Right renal pelvis (tissue), 4 donors: ENCODE measurements at places on chromosomes 7 and 10.

DNA sequence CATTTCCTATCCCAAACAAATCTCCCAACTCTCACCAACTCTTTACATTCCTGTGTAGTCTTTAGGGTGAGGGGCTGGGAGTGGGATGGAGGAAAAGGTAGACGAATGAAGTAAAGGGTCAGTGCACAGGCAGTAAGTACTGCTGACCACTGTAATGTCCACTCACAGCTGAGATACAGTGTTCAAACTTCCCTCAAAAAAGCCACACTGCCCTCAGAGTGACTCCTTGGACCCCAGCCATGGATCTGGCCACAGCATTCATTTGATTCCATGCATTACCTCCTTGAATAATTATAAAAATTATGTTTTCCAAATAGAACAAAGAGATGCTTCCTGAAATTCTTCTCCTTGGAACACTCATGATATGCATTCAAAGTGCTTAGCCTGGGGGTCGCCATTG, 19.8 kb upstream of the HIPK2 start:
- no peak for DNase-seq

GRCh38 chr10:58976254-58976653, 200.2 kb upstream of the PHYHIPL start:
- no peak for DNase-seq

DNA sequence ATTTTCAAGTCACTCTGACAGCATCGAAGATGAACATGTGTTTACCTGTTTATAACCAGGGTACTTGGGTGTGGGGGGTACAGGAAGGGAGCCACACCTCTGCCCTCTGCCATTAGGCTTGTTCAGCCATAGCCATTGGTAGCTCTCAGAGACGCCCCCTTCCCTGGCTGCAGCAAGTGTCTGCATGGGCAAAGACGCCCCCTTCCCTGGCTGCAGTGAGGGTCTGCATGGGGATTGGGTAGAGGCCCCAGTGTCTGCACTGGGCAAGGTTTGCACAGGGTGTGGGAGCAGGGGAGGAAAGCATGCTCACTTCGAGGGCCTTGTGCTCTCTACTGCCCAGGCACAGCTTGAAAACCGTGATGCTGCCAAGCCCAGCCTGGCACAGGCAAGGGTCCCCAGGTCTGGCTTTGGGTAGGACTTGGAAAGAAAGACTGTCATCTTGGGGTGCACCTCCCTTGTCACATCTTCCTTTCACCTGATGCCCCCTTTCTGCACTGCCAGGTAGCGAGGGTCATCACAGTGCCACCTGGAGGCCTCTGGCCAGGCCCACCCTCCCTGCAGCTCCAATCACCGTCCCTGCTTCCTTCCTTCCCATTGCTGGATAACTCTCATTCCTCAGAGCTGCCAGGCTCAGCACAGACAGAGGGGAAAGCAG, 3.7 kb downstream of the TMEM225B start:
- DNase-seq = no peak

- peak; percentile 30 for DNase-seq
Observed at GRCh38 chr7:111517549-111517951, 44.7 kb downstream of the IMMP2L start.

DNA sequence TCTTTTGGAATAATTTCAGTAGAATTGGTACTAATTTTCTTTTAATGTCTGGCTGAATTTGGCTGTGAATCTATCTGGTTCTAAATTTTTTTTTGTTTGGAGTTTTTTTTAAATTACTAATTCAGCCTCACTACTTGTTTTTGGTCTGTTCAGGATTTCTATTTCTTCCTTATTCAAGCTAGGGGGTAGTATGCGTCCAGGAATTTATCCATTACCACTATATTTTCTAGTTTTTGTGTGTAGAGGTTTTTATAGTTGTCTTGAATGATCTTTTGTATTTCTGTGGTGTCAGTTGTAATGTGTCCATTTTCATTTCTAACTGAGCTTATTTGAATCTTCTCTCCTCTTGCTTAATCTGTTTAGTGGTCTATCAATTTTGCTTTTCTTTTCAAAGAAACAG, 48.9 kb upstream of the ICA1 start:
- no peak for DNase-seq

DNA sequence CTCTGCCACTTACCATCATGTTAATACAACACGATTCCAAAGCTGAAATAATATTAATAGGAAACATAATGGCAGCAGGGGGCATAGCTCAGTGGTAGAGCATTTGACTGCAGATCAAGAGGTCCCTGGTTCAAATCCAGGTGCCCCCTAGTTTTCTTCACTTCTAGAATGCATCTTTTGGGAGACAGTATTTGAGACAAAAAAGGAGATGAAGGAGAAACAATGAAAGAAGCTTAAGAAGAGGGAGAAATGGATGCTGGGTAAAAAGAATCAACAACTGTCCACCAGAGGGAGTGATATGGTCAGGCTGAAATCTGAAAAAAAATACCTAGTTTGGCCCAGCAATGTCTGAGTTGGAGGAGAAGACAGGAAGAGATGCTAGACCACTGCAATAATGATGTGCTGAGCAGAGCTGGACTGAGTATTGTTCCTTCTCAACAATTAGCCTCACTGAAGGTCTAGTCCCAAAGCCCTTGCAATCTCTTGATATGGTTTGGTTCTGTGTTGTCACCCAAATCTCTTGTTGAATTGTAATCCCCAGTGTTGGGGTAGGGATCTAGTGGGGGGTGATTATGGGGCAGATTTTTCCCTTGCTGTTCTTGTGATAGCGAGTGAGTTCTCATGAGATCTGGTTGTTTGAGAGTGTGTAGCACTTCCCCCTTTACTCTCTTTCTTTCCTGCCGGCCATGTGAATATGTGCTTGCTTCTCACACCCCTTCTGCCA, 48.3 kb downstream of the ZNF783 start:
- DNase-seq = no peak

DNA sequence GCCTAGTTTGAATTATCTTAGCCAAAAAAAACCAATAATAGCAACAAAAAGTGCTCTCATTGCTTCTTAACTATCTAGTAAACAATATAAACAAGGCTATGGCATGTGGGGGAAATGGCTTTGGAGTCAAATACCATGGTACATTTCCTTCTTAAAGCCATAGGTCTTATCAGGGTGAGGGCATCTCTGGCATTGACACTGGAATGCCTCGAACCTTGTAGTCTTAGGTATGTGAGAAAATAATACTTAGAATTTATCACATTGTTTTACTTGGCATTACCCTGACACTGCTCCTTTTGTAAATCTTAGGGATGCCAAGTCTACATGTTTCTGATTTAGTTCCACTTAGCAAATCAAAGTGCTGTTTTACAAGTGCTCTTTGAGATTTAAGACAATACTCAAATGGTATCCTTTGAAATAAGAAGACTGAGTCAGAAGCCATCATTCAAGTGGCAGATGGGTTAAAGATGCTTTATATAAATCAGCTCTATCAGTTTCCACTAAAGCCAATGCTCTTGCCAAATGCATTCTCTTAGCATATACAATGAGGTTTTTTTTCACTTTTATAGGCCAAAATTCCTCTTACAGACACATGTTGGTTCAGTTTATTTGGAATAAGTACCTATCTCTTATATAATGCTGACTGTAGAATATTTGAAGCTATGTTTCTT, 155.2 kb downstream of the HPSE2 start:
- no peak for DNase-seq

- no peak for DNase-seq
Observed at GRCh38 chr7:69600710-69601519, 2.6 kb downstream of the AUTS2 start.

DNA sequence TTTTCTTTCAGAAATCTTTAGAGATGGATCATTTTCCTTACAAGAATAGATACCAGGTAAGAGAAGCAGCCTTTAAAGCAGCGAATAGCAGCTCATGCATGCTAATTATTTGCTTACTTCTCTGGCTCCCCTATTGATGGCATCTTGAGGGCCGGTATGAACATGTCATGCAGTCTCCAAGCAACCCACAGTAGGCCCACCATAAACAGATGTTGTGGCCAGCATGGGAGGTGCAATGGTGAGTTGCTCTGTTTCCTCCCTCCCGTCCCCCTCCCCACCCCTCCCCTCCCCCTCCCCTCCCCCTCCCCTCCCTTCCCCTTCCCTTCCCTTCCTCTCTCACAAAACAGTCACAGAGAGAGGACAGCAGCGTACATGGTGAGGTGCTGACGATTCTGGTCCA, 9.7 kb upstream of the ZNF273 start:
- no peak for DNase-seq

DNA sequence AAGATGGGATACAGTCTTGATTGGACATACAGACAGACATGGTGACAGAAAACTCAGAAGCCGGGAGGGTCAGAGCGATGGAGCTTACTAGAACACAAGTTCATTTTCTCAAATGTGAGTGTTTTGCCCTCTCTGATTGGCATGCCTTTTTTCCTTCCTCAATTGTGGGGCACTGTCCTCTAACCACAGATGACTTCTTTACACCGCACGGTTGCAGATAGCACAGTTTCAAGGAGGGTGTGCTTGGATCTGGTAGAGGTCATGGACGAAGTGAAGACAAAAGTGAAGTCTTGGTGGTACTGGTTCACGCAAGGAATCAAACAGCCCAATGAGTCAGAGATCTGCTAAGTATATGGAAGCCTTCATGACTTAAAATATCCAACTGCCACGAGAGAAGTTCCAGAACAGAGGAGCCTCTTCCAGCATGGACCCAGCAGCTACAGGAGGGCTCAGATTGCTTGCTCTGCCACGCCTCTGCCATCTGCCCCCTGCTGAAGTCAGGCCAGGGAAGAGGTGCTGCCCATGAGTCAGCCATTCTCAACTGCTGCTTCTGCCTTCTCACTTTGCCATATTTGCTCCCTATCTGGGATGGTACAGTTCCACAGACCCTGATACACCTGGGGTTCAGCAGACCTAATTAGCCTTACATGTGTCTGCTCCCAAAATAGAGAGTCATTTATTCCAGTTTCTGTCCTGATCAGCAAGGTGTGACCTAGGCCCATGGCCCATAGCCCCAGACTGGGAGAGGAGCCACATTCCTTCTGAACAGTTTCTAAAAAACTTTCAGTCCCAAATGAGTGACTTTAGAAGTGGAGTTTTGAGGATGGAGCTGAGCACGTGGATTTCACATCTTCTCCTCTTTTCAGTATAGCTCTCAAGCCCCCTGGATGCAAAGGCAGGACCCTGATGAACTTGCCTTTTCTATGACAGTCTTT, 413.8 kb downstream of the KCNMA1 start:
- DNase-seq = no peak

GRCh38 chr10:251982-252582, 116.8 kb downstream of the ZMYND11 start:
- no peak for DNase-seq

GRCh38 chr7:121301446-121302213, 27.2 kb upstream of the WNT16 start:
- DNase-seq = no peak

DNA sequence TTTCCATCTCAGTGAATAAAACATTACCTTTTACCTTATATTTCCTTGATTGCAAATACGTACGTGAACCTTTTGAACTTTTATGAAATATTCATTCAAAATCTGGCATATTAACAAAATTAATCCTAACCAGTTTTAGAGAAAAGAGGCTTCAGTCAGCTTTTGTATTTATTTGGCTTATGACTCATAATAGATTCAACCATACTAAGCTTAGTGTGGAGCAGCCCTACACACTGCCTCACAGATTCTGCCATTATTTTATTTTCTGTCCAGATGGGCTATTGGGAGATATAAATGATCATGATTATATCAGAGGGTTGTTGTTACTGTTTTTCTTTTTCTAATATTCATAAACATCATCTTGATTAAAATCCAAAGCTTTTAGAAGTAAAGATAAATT, 325.5 kb downstream of the GPR37 start:
- no peak for DNase-seq

GRCh38 chr10:31090894-31091607, 59.4 kb upstream of the ZNF438 start:
- no peak for DNase-seq

- DNase-seq = no peak
Observed at GRCh38 chr10:43453266-43453831, 16.4 kb downstream of the ZNF487 start.

DNA sequence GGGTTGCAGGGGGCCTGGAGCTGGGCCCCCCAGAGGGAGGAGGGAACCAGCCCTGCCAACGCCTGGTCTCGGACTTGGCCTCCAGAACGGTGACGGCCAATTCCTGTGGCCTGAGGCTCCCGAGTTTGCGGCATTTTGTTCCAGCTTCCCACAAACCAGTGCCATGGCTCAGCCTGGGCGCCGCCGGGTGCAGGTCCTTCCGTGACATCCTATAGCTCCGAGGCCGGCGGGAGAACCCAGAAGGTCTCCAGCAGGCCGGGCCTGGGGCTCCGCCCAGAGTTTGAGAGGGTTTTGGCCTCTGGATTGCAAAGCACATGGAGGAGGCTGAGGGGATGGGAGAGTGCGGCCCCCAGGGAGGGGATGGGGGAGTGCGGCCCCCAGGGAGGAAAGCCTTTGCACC, 92.6 kb downstream of the UNCX start:
- no peak for DNase-seq

- no peak for DNase-seq
Observed at GRCh38 chr7:36604806-36605205, 119.5 kb downstream of the AOAH start.

- no peak for DNase-seq
Observed at GRCh38 chr10:128051548-128051947, 74.7 kb downstream of the MKI67 start.

DNA sequence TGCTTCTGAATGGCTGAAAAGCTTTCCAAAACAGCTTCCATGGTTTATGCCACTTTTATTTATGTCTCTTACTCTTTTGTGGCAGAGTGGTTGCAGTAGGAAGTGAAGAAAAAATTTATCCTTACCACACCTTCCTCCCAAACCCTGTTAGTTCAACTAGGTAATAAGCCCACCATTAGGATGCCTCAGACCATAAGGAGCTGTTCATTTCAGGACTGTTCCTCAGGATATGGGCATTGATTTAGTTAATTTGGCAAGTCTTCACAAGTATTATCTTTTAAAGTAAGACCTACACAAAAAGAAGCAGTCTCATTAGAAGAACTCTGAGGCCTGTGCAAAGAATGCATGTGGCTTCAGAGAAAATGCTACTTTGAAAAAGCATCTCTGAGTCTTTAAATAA, 82.9 kb upstream of the PDLIM1 start:
- no peak for DNase-seq

DNA sequence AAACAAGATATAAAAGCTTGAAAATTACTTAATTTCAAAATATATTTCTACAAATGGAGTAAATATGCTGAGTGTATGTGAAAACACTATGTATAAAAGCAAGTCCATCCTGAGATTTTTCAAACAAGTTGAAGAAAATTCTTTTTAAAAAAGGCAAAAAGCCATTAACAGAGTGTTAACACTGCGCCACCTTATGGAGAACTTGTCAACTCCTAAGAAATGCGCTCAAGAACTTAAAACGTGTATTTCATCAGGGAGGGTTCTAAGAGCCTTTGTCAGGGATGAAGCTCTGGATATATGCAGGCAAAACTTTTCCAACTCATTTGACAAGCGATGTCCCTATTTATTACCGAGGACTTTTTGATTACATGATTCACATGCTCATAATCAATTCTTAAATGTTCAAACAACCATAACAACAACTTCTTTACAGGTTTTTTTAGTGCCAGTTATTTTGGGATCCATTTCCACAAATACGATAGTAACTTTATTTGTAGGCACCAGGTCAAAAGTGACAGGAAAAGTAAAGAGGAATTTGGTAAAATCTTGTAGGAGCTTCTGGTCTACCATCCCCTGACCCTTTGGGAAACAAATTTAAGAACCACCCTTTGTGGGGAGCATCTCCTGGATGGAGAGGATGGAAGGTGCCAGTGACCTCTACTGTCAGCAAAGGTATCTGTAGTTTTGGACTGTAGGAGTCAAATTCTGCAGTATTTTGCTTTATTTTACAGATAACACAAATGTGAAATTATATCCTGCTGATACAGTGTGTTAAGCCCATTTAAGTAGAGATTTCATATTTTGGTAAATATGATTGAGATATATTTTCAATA, 23.2 kb downstream of the CALCR start:
- DNase-seq = no peak
